ENCODE measurements at places on chromosomes 6 and 20.

GRCh38 chr6:160457823-160458222 lies 109.6 kb downstream of the SLC22A3 start:
- no peak for DNase-seq

DNA sequence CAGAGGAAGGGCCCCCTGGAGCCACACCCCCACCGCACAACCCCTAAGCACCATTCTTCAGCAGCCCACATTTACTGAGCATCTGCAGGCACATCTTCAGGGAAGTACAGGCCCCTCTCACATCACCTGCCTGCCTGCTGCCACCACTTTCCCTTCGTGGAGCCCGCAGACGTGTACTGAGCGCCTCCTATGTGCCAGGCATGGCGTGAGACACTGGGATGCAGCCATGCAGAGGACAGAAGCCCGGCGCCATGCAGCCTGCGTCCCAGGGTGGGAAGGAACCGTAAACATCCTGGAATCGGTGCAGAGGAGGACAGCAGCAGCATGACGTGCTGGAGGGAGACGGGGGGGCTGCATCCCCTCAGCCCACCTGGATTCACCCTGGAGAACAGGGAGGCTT lies 78.1 kb downstream of the GRM4 start:
- no peak for DNase-seq

DNA sequence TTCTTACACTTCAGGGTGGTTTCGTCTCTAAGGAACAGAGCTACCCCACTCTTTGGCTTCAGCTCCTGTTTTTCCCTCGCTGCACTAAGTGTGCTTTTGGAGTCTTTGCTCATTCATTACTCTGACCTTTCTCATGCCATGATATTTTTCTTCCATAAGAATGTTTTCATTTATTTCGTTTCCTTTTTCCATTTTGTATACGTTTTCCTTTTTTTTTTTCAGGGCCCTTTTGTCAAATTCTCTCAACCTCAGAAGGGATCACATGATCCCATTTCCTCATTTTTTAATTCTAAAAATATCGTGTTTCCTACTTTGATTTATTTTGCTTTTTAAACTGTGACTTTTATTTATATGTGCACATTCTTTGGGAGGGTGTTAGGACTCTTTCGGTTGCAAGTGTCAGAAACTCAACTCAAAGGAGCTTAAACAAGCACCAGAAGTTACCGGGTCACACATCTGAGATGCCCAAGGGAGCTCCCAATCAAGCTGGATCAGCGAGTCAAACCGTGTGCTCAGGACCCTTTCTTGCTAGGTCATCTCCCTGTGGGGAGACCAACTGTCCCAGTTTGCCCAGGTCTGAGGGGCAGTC lies 40.6 kb downstream of the GCNT2 start:
- no peak for DNase-seq

DNA sequence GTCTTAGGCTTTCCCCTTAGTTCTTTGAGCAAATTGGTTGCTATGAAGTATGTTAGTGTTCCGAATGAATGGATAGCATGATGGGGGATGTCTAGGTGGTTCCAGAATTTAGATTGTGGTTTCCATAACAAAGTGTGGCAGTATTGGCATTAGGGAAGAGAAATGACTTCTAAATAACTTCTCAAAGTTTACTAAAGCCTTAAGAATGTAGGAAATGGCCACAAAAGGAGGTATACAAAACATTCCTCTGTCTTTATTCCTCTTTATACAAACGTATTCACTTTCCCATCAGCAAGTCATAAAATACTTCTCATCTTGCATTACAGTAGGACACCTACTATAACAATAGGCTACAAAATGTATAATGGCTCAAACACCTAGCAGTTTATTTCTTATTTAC lies 279.6 kb downstream of the ESR1 start:
- no peak for DNase-seq

GRCh38 chr20:63060057-63060991 lies 53.6 kb upstream of the BHLHE23 start:
- DNase-seq, result peak; percentile 35

- no peak for DNase-seq
Measured at GRCh38 chr6:132789396-132789776, 9.1 kb downstream of the SLC18B1 start.

- DNase-seq, result no peak
Measured at GRCh38 chr20:62165762-62166399, 16.9 kb upstream of the MTG2 start.

- peak; percentile 86 for DNase-seq
Measured at GRCh38 chr6:5764401-5764955, 242.2 kb downstream of the NRN1 start.

DNA sequence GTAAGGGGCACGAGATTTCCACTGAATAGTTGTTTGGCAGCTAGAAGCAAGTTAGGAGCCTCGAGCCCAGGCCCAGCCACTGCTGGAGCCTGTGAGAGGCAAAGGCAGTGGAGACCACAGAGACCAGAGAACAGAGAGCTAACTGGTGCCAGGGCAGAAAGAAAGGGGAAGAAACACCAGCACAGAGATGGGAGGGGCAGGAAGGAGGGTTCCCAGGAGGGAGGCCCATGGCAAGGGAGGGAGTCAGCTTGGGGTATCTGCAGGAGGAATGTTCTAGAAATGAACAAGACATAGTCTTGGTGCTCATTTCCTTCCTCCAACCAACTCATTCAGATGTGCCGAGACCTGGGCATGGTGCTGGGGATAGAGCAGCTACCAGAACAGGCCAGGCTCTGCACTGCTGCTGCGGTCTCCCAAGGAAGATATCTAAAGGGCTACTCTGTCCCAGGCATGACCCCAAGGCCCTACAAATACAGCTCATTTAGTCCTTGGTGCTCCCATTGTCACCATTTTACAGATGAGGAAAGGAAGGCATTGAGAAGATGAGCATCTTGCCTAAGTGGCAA lies 10.7 kb downstream of the ANGPT4 start:
- DNase-seq, result no peak

GRCh38 chr6:25387483-25387882 lies 108.3 kb downstream of the CARMIL1 start:
- no peak for DNase-seq

- DNase-seq, result no peak
Measured at GRCh38 chr20:63682384-63683139, 13.9 kb upstream of the TNFRSF6B start.

DNA sequence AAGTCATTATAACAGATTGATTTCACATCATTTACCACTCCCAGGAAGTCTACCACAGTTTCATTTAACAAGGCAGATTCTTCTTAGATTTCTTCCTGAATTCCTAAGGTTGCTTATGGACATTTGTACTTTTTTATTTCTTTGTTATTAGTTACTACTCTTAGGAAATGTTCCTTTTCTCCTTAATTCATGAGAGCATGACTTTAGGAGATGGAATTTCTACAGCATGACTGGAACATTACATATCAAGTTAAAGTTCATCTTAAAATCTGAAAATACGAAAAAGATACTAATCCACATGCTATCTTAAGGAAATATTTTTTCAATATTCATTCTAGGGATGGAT lies 22.3 kb downstream of the CNKSR3 start:
- no peak for DNase-seq

DNA sequence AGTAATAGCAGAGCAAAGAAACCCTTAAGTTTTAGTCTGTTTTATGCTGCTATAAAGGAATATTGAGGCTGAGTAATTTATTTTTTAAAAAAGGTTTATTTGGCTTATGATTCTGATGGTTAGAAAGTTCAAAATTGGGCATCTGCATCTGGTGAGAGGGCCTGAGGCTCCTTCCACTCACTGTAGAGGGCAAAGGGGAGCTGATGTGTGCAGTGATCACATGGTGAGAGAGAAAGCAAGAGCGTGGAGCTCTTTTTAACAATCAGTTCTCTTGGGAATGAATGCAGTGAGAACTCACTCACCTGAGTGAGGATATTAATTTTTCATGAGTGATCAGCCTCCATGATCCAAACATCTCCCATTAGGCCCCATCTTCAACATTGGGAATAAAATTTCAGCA lies 36.4 kb upstream of the SAMD3 start:
- no peak for DNase-seq
